ENCODE measurements at places on chromosomes 4 and X.
A peak's percentile ranks its signal among the peaks of the same experiment; 100 is the strongest.

- DNase-seq: no peak
Measured at GRCh38 chrX:20042221-20042620, 51.4 kb upstream of the BCLAF3 start.

GRCh38 chr4:80134936-80135701 is 62.1 kb upstream of the ANTXR2 start:
- no peak for DNase-seq

- no peak for DNase-seq
Measured at GRCh38 chr4:47050761-47051725, 19.7 kb downstream of the GABRB1 start.

- DNase-seq: no peak
Measured at GRCh38 chrX:136911253-136911652, 30.7 kb upstream of the RBMX start.

- no peak for DNase-seq
Measured at GRCh38 chr4:56973336-56973735, 4.1 kb downstream of the NOA1 start.

- no peak for DNase-seq
Measured at GRCh38 chr4:58510652-58511051, 1400.5 kb upstream of the IGFBP7 start.

DNA sequence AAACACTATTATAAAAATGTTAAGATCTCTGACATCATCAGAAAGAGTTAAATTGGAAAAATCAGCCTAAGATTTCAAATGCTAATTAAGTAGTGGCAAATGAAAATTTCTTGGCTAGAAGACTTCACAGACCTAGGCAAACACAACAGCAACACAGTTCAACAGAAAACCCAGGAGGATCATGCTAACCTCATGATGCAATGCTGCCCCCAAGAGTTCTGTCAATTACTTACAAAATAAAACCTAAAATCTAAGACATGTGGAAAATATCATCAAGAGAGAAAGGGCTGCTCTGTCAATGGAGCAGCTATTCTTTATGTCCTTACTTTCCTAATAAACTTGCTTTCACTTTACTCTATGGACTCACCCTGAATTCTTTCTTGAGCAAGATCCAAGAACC is 21.0 kb downstream of the S100G start:
- no peak for DNase-seq

DNA sequence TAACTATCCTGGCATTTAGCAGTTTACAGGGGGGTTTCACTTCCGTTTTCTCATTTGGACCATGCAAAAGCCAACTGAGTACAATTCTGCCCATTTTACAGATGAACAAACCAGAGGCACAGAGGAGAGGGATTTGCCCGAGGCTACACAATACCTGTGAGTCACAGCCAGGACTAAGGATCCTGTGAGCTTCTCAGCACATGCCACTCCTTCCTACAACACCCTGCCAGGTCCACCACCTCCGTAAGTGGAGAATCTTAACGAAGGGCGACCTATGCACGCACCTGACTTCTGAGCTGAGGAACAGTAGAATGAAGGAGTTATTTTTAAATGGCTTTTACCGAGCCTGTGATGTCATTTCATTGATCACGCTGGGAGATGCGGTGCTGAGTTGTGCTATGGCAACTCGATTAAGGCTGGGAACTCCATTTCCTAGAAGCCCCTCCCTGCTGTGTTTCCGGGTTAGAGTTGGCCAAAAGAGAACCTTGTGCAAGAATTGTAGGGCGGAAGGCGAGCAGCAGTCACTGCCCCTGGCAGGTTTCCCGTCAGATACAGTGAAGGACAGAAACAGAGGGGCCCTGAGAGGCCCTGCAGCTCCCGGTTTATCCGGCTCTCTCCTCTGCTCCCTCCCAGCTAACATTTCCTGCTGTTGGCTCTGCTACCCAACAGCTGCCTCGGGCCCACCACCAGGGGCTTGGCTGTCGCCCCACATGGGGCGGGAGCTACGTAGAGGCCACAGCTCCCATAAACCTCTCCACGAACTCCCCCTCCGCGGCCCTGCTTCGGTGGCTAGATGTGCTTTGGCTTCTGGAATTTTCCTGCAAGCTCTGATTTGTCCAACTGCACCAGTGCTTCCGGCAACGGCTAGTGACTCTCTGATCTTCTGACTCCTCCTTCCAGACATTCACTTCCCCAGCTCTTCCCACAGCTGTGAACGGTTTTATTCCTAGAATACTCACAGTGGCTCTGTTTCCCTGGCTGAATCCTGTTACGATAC is 75.1 kb upstream of the USP9X start:
- DNase-seq: peak; percentile 86

- no peak for DNase-seq
Measured at GRCh38 chrX:39361736-39362135, 560.5 kb downstream of the MID1IP1 start.

- DNase-seq: no peak
Measured at GRCh38 chrX:142036116-142036515, 132.4 kb downstream of the MAGEC1 start.

GRCh38 chr4:57119054-57119651 is 9.0 kb upstream of the IGFBP7 start:
- peak; percentile 68 for DNase-seq

- DNase-seq: no peak
Measured at GRCh38 chrX:148228521-148228920, 247.4 kb downstream of the FMR1NB start.

GRCh38 chrX:18278449-18278848 is 57.8 kb upstream of the BEND2 start:
- DNase-seq: no peak

DNA sequence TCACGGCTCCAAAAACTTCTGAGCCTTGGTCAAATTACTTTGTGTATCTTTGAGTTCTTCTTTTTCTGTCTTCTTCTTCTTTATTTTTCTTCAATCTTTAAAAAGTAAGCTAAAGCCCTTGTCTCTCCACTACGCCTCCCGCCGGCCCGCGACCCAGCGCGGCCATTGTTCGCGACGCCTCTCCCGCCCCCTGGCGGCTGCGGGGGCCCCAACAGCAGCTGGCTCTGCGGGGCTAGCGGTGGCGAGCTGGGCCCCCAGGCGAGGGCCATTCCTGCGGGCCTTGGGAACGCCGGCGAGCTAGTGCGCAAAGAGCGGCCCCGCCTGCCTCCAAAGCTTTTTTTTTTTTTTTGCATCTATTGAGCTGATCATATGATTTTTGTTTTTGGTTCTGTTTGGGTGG is 119.1 kb downstream of the TGIF2LX start:
- no peak for DNase-seq

GRCh38 chrX:40174854-40175510 is 77.2 kb upstream of the BCOR start:
- DNase-seq: peak; percentile 46

DNA sequence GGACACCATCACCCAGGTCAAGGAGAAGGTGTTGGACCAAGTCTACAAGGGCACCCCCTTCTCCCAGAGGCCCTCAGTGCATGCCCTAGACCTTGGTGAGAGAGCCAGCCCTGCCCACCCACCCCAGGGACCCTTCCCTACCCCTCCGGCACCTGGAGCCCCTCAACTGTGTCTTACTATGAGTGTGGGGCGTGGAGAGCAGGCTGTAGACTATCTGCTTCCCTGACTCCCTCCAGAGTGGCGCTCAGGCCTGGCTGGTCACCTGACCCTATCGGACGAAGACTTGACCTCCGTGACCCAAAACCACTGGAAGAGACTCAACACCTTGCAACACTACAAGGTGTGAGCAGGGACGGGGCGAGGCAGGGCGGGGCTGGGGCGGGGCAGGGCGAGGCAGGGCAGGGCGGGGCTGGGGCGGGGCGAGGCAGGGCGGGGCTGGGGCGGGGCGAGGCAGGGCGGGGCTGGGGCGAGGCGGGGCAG is 4.7 kb upstream of the SRPK3 start:
- peak; percentile 22 for DNase-seq

GRCh38 chrX:115029869-115030570 is 12.6 kb upstream of the IL13RA2 start:
- DNase-seq: no peak

GRCh38 chr4:135492439-135492838 is 1290.8 kb upstream of the PABPC4L start:
- DNase-seq: no peak

- DNase-seq: no peak
Measured at GRCh38 chr4:152682143-152682941, 2.5 kb upstream of the TMEM154 start.

- no peak for DNase-seq
Measured at GRCh38 chrX:150225756-150226155, 137.4 kb upstream of the MAMLD1 start.

DNA sequence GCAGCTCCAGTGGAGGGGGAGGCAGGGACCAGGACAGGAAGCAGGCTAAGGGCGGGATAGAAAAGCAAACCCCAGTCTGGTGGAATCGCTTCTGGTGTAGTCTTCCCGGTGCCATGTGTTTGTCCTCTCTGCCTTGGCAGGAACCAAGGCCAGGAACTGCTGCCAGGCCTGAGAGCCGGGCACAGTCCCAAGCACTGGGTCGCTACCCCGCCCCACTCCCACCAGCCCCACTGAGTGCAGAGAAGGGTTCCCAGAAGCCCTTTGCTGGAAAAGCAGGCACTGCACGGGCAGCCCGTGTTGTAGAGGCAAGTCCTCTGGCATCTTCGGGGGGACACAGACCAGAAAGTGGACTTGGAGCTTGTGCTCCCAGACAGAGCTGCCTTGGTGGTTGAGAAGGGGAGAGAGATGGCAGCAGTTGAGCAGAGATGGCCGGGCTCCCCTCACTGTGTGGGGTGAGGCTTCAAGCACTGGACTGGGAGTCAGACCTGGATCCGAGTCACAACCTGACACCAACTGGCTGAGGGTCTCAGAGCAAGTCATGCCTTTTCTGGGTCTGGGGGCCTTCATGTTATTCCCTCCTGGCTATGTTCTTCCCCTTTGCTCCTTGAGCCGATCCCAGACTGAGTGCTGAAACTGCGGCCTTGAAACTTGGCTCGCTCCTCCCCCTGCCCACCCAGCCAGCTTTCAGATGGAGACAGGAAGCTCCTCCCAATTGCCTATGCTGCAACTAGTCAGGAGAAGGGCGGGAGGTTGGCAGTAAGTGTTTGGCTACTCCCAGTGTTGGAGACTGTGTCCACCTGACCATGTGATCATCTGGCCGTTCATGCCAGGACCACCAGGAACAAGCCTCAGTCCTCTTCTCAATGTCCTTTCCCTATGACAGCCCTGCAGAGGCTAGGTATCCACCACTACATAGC is 59.7 kb upstream of the MTM1 start:
- DNase-seq: peak; percentile 64

DNA sequence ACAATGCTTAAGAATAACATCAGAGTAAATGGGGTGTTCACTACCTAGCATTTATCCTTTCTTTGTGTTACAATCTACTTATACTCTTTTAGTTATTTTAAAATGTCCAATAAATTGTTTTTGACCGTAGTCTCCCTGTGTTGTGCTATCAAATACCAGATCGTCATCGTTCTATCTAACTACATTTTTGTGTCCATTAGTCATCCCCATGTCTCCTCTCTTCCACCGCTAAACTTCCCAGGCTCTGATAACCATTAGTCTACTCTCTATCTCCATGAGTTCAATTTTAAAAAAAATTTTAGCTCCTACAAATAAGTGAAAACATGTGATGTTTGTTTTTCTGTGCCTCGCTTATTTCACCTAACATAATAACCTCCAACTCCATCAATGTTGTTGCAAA is 381.9 kb downstream of the PRDM5 start:
- no peak for DNase-seq

- DNase-seq: no peak
Measured at GRCh38 chr4:181416966-181417365, 826.2 kb upstream of the TENM3 start.

DNA sequence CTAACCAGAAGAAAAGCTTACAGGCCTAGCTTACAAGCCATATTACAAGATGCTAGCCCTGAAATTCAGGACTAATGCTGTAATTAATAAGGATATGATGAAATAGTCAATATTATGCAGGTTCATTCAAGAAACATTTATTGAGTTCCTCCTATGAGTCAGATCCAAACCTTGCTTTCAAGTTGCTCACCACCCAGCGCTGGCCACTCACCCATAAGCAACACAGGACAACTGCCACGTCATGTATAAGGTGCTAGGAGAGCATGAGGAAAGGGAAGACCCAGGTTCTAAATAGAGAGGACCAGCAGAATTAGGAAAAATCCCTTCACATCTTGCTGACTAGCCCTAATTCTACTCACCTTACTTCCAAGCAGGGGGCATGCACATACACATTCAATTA is 23.3 kb downstream of the MAML3 start:
- DNase-seq: no peak

GRCh38 chr4:15153662-15154061 is 151.4 kb downstream of the CPEB2 start:
- DNase-seq: no peak

GRCh38 chr4:91734682-91735081 is 569.1 kb upstream of the GRID2 start:
- DNase-seq: no peak

DNA sequence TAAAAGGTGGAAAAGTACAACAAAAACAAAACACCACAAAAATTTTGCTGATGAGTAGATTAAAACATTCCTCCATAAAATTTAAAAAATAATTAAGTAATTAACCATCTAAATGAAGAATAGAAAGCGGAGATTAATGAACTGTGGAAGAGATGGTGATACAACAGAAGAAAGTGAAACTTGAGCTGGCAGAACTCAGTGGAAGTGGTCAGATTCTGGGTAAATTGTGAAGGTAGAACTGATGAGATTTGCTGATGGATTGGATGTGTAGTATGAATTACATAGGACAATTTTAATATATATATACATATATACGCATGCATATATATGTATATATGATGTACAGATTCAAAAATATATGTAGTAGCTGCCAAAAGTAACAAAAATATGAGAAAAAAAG is 73.9 kb downstream of the AMOT start:
- no peak for DNase-seq

DNA sequence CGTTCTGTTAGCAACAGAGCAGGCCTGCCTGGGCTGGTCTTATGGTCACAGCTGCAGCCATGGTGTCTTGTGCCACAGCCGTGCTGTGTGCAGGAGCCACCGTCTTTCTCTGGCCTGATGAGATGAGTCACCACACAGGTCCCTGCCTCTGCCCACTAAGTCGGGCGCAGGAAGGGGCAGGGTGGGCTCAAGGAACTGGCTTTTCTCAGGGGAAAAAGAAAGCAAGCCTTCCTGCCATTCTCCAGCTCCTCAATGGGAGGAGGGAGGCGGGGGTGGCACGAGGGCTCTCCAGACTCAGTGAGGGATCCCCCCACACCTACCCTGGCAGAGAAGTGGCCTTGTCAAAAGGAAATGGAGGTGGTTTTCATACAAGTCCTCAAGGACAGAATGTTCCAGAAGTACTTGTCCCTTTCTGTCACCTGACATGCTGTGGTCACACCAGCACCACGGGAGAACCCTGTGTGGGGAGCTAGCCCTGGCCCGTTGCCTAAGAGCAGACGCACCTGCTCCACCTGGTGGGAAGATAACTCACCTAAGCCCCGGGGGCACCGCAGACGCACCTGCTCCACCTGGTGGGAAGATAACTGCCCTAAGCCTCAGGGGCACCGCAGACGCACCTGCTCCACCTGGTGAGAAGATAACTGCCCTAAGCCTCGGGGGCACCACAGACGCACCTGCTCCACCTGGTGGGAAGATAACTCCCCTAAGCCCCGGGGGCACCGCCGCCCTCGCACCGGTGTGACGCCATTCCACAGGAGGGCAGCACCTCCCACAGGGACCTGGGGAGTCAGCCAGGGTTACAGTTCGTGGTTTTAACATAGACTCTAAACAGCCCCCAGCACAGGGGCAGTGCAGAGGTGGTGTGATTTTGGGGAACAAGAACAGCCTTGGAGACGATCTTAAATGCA is 18.5 kb downstream of the UVSSA start:
- DNase-seq: peak; percentile 18

GRCh38 chrX:118420462-118420861 is 74.6 kb downstream of the WDR44 start:
- DNase-seq: no peak
